ENCODE measurements at places on chromosomes 3 and 15.

DNA sequence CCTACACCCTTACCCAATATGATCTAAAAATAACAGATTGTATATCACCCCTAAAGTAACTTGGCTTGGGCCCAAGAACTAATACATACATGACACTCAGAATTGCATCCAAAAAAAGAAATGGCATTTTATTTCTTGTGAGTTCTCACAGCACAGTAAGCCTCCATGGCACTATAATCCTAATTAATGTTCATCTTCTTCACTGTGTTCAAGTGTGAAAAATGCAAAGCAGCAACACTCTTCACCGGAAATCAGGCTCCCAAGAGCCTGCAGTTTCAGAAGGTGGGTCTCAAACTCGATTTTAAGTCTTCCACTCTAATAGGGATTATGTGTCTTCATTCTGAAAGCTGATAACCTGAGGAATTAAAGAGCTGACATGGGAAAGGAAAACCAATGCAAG is 142.8 kb upstream of the TSC22D2 start:
- DNase-seq = no peak

- DNase-seq = no peak
Observed at GRCh38 chr15:73584699-73585420, 48.3 kb downstream of the NPTN start.

DNA sequence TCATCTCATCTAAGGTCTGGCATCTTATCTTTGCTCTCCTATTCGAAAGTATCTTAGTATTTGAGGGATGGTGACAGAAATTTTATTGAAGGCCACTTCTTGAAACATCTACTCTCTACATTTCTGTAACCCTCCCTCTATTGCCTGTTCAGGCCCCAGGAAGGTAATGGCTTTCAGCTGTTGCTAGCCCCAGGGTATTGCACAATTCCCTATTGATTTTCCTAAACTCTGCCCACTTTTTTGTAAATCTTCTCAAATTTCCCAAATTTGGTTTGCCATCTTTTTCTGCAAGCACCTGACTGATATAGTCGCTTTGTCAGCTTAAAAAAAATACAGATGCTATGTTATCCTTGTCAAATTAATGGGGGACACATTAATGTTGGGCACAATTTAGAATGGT is 242.1 kb downstream of the RAP2B start:
- no peak for DNase-seq

- no peak for DNase-seq
Observed at GRCh38 chr3:50248387-50248786, 12.4 kb downstream of the GNAI2 start.

Measured in HuH-7.5 (cell line).